ENCODE measurements at places on chromosomes 12 and 14.

DNA sequence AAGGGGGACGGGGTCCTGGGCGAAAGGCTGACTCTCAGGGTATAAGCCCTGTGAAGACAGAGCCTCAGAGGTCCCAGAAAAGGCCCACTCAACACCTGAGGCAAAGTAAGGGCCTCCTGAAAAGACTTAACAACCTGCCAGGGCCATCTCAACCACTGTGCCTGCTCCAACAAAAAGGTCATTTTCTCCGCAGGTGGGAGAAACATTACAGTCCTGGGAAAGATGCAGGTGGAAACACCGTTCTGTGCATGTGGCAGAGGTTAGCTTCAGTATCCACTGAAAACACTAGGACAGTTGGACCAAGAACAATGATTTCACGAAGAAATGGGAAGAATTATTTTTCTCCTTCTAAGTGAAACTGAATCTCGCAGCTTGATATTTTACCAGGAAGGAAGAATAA lies 50.9 kb downstream of the CCDC88C start:
- no peak for DNase-seq

GRCh38 chr14:50210074-50210473 lies 21.3 kb downstream of the SOS2 start:
- no peak for DNase-seq

- DNase-seq = no peak
These were observed 6.9 kb upstream of the BMP4 start for GRCh38 chr14:53963320-53964227.

DNA sequence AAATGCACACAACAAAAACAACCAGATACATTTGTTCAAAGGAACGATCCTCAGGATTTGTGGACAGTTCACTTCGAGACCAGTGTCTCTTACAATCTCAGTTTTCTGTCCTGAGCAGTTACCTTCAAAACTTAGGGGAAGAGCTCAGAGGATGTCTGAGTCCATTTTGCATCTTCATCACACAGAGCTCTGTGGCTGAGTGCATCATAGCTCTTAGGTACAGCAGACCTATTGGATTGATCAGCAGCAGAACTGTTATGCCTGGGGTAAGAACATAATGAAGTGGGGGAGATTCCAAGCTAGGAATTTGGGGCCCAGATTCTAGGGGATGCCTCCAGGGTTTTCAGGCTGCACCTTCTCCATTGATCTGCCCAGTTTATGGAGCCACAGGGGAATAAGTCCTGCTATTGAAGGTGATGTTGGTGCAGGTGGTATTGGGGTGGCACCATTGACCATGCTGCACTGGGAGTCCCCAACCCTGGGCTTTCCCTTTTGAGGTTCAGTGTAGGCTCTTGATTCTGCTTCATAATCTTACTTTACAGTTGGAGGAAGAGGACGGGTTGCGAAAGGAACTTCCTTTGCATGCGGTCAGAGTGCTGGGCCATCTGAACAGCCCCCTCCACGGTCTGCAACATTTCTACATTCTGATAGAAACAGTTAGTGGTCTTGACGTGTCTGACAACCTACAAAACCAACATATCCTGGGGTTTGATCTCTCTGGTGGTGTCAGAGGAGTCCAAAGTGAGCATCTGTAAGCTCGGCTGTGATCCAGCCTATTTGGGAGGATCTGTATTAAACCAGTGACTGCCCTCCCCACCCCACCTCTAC lies 112.8 kb downstream of the CHST11 start:
- DNase-seq = no peak

Measured in AG09319 (cell line).